Aorta (tissue), 5 donors: ENCODE measurements at places on chromosomes 4 and X. TPM values are rescaled to one million over a fixed set of nuclear protein-coding genes. Genes with fewer than 3 reads are reported as not detected.

GRCh38 chrX:809081-809480, 178.5 kb downstream of the SHOX start:
- no peaks in the 10 kb centered on the region for H3K4me1 ChIP-seq
- H3K27ac ChIP-seq: no peak overlapping the region
- DNase-seq: no peak
- no peaks in the 10 kb centered on the region for H3K27me3 ChIP-seq
- H3K4me3 ChIP-seq: no peak overlapping the region

GRCh38 chr4:67035986-67036385, 509.3 kb downstream of the CENPC start:
- H3K4me3 ChIP-seq: no peak overlapping the region
- no peak overlapping the region for H3K27ac ChIP-seq
- no peak for DNase-seq
- no peaks in the 10 kb centered on the region for H3K27me3 ChIP-seq
- no peaks in the 10 kb centered on the region for H3K4me1 ChIP-seq

DNA sequence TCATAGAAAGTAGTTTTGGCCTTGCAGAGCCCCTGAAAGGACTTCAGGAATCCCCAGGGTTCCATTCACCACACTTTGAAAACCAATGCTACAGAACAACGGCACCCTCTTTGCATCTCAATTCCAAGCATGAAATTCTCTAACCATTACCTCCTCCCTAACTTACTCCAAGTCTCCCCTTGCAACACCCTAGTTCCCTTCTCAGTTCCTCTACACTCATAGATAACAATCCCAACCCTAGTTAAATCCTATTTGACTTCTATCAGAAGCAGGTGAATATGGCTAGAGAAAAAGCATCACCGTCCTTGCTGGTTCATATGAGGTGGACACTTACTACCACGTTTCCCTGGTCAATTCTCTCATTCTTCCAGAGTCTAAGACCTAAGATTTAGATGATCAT, 2.4 kb downstream of the RCHY1 start:
- DNase-seq: no peak
- no peaks in the 10 kb centered on the region for H3K36me3 ChIP-seq
- no peak overlapping the region for H3K27ac ChIP-seq
- H3K4me1 ChIP-seq: peaks cover 7% of the 10 kb centered on the region
- H3K4me3 ChIP-seq: peak overlapping the region; percentile 40
- no peaks in the 10 kb centered on the region for H3K27me3 ChIP-seq

- H3K4me3 ChIP-seq: no peak overlapping the region
- H3K4me1 ChIP-seq: no peaks in the 10 kb centered on the region
- H3K27ac ChIP-seq: no peak overlapping the region
- H3K36me3 ChIP-seq: no peaks in the 10 kb centered on the region
Measured at GRCh38 chr4:689723-690122, 772 bp upstream of the SLC49A3 start.

GRCh38 chrX:24703185-24703494, 9.4 kb downstream of the POLA1 start:
- no peaks in the 10 kb centered on the region for H3K36me3 ChIP-seq
- no peaks in the 10 kb centered on the region for H3K4me1 ChIP-seq
- H3K27ac ChIP-seq: no peak overlapping the region

DNA sequence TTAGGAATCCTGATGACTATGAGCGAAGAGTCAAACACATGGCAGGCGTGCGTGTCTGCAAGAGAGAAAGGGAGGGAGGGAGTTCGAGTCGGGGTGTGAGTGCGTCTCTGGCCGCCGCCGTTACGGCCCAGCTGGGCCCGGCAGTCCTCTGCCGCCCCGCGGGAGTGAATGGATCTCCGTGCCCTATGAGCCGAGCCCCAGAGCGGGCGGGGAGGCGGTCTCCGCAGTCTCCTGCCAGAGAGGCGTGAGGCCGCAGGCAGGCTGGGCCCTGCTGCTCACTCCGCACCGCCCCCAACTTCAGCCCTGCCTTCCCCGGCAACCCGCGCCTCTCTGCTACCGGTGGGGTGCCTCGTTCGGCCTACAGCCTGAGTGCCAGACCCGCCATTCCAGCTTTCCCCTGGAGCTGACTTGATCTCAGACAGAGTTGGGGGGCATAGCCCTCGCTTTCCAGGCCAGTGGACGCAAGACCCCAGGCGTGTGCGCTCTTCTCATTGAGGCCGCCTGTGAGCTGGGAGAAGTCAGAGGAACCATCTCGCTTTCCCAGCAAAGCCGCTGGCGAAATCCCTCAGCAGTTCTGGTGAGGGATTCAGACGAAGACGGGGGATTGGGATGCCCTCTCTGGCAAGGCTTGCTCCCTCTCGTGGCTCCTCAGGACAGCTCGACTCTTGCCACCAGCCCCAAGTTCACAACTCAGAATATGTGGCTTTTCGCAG, 1.4 kb downstream of the SLC16A2 start:
- peak; percentile 79 for DNase-seq
- H3K4me3 ChIP-seq: peak overlapping the region; percentile 8
- no peaks in the 10 kb centered on the region for H3K27me3 ChIP-seq
- no peaks in the 10 kb centered on the region for H3K36me3 ChIP-seq

- no peak for DNase-seq
- peaks cover 4% of the 10 kb centered on the region for H3K4me1 ChIP-seq
- no peaks in the 10 kb centered on the region for H3K27me3 ChIP-seq
- H3K27ac ChIP-seq: no peak overlapping the region
- no peaks in the 10 kb centered on the region for H3K36me3 ChIP-seq
Measured at GRCh38 chr4:101259876-101260275, 87.5 kb downstream of the PPP3CA start.

- H3K27me3 ChIP-seq: no peaks in the 10 kb centered on the region
- no peak overlapping the region for H3K4me3 ChIP-seq
- no peak for DNase-seq
- H3K27ac ChIP-seq: no peak overlapping the region
- no peaks in the 10 kb centered on the region for H3K36me3 ChIP-seq
Measured at GRCh38 chr4:12729384-12729783, 754.8 kb downstream of the RAB28 start.

- H3K4me3 ChIP-seq: no peak overlapping the region
- no peaks in the 10 kb centered on the region for H3K4me1 ChIP-seq
- DNase-seq: no peak
- H3K27ac ChIP-seq: no peak overlapping the region
- H3K27me3 ChIP-seq: no peaks in the 10 kb centered on the region
- H3K36me3 ChIP-seq: no peaks in the 10 kb centered on the region
Measured at GRCh38 chr4:114879916-114880669, 233.3 kb downstream of the NDST4 start.

- H3K36me3 ChIP-seq: no peaks in the 10 kb centered on the region
- peaks cover 5% of the 10 kb centered on the region for H3K4me1 ChIP-seq
- peak overlapping the region; percentile 99 for H3K27ac ChIP-seq
- H3K27me3 ChIP-seq: no peaks in the 10 kb centered on the region
- no peak for DNase-seq
- no peak overlapping the region for H3K4me3 ChIP-seq
Measured at GRCh38 chr4:7906171-7906701, 33.4 kb downstream of the AFAP1 start.

Gene FAAH2
- 1.7 TPM for total RNA-seq

Gene CLIC2
- 43.6 TPM for total RNA-seq

Gene NPY1R
- 56.4 TPM for total RNA-seq

Gene MAGEA2
- total RNA-seq: not detected

Gene GUCY1B1
- 26.4 TPM for total RNA-seq

Gene ITM2A
- 153 TPM for total RNA-seq

Gene DUX4
- not detected for total RNA-seq

Gene ADAM29
- total RNA-seq: not detected

Gene CPLX1
- total RNA-seq: 13.7 TPM

Gene OPN1MW3
- not detected for total RNA-seq

Gene TKTL2
- total RNA-seq: not detected
